ENCODE measurements at places on chromosomes 5 and 9. TPM values are rescaled to one million over a fixed set of nuclear protein-coding genes. Genes with fewer than 3 reads are reported as not detected.

C8G gene
- not detected for total RNA-seq

SPATA31C1 gene
- not detected for total RNA-seq

CCL27 gene
- total RNA-seq, result not detected

LRRC19 gene
- total RNA-seq, result not detected

PAM gene
- 806 TPM for total RNA-seq

TMEM171 gene
- total RNA-seq, result not detected

GPR150 gene
- 1.1 TPM for total RNA-seq

COL27A1 gene
- 18.5 TPM for total RNA-seq

UBAP2 gene
- 21.3 TPM for total RNA-seq

CDX1 gene
- not detected for total RNA-seq

SHOC1 gene
- not detected for total RNA-seq

PCDHB13 gene
- total RNA-seq, result 16.1 TPM

IL33 gene
- total RNA-seq, result 69.7 TPM

PCDHAC2 gene
- total RNA-seq, result 0.71 TPM

CDKN2B gene
- total RNA-seq, result 10.0 TPM

KIF4B gene
- not detected for total RNA-seq

GZMA gene
- total RNA-seq, result 1.6 TPM

DRD1 gene
- 0.99 TPM for total RNA-seq

IRX2 gene
- 0.28 TPM for total RNA-seq

WDR38 gene
- not detected for total RNA-seq

SLC6A3 gene
- 0.14 TPM for total RNA-seq

PFN3 gene
- not detected for total RNA-seq

GAPT gene
- total RNA-seq, result 0.14 TPM

CCDC187 gene
- not detected for total RNA-seq

MAP1B gene
- 1,045 TPM for total RNA-seq

SLC25A2 gene
- total RNA-seq, result 2.0 TPM

MRRF gene
- 36.8 TPM for total RNA-seq

NR2F1 gene
- total RNA-seq, result 1.1 TPM

PCDHGB7 gene
- 18.0 TPM for total RNA-seq

HTR4 gene
- total RNA-seq, result 3.9 TPM

SPINK7 gene
- not detected for total RNA-seq

MROH2B gene
- total RNA-seq, result not detected

TRPM3 gene
- total RNA-seq, result 5.0 TPM

IL17B gene
- 1.9 TPM for total RNA-seq
